ENCODE measurements at places on chromosomes 3 and 15. TPM values are rescaled to one million over a fixed set of nuclear protein-coding genes. Genes with fewer than 3 reads are reported as not detected.

- DNase-seq: peak; percentile 91
- peaks cover 4% of the 10 kb centered on the region for H3K4me1 ChIP-seq
- H3K27me3 ChIP-seq: no peaks in the 10 kb centered on the region
- H3K4me3 ChIP-seq: peak overlapping the region; percentile 14
Measured at GRCh38 chr3:106004137-106004681, 135.4 kb upstream of the CBLB start.

DNA sequence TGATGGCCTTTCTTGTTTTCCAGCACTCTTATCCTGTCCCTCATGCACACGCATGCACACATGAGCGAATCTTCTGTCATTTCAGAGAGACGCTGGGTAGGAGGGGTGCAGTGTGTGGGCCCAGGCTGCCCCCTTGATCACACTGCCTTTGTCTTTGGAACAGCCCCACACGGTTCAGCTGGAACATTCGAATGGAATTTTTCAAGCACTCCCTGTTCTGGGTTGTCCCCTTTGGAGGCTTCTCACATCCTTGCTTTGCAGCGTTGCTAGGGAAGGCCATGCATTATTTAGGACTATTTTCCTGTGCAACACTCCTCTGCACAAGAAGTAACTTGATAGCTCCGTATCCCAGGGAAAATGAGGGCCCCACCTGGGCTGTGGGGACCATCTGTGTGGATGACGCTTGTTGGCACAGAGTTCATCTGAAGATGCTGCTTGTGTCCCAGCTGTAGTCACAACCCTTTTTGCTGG lies 78.4 kb downstream of the SPSB4 start:
- DNase-seq: no peak
- H3K4me3 ChIP-seq: no peak overlapping the region
- H3K27ac ChIP-seq: no peak overlapping the region
- no peaks in the 10 kb centered on the region for H3K4me1 ChIP-seq
- no peaks in the 10 kb centered on the region for H3K36me3 ChIP-seq
- no peaks in the 10 kb centered on the region for H3K27me3 ChIP-seq

DNA sequence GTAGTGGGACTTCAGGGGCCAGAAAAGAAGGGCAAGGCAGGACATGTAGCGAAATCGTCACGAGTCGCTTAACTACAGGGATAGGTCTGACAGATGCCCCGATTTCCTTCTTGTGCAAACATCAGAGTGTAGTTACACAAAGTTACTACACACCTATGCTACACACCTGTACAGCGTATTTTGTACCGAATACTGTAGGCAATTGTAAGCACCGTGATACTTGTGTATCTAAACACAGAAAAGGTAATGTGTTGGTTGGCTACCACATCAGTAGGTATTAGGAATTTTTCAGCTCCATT lies 515 bp upstream of the MTHFS start:
- H3K27ac ChIP-seq: peak overlapping the region; percentile 85
- DNase-seq: peak; percentile 25
- peak overlapping the region; percentile 63 for H3K4me3 ChIP-seq
- H3K36me3 ChIP-seq: no peaks in the 10 kb centered on the region

The GPR149 gene
- total RNA-seq: not detected

The MYL3 gene
- total RNA-seq: 0.50 TPM

DNA sequence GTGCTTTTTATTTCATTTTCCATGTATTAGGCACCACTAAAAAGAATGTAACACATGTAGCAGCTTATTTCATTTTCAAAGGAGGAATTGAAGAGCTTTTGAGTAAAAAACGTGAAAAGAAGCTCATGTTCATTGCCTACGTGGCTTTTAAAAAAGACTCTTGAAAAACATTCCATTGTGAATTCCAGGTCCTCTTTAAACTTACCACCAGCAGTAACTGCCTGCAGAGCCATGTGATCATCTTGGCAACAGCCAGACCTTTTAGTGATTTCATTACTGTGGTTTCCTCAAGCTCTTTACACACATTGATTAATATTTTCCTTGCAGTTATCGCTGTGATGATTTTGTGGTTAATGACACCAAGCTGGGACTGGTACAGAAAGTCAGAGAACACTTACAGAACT lies 43.8 kb upstream of the FBXL22 start:
- peak; percentile 96 for DNase-seq
- H3K36me3 ChIP-seq: peaks cover 6% of the 10 kb centered on the region
- H3K27ac ChIP-seq: peak overlapping the region; percentile 80
- H3K27me3 ChIP-seq: no peaks in the 10 kb centered on the region
- H3K4me1 ChIP-seq: peaks cover 14% of the 10 kb centered on the region

Data from fibroblast of lung (primary cell).